Stimulated activated CD4-positive, alpha-beta T cell treated with anti-CD3 and anti-CD28 coated beads, Interleukin-2, amount 100 ng/mL, for 48 hours (primary cell): ENCODE measurements at places on chromosomes 5 and 9.
A peak's percentile ranks its signal among the peaks of the same experiment; 100 is the strongest.

DNA sequence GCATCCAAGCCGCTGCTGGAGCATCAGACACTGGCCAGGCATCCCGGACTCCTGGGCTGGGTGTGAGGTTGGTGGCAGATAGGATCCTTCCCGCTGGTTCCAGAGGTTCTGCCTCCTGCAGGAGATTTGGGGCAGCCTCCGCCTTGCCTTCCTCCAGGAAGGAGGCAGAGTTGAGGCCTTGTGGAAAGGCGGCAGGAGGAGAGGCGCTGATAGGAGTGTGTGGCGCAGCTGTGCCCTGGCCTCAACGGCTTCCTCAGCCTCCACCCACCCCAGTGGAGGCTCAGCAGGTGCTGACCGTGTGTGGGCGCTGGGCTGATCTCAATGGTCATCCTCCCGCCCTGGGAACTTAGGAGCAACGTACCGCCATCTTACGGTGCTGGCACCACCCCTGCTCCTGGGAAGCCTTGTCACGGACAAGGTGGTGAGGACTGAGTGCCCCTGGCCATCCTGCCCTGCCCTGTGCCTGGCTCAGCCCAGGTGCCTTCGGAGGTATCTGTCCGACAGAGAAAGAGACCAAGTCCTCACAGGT, 10.2 kb downstream of the NCS1 start:
- no peak for DNase-seq

- no peak for DNase-seq
These were observed 24.7 kb downstream of the DNAH5 start for GRCh38 chr5:13919786-13920185.

- DNase-seq: no peak
These were observed 21.2 kb upstream of the PIK3R1 start for GRCh38 chr5:68194386-68194785.

GRCh38 chr5:120806202-120806601, 342.1 kb downstream of the PRR16 start:
- no peak for DNase-seq

DNA sequence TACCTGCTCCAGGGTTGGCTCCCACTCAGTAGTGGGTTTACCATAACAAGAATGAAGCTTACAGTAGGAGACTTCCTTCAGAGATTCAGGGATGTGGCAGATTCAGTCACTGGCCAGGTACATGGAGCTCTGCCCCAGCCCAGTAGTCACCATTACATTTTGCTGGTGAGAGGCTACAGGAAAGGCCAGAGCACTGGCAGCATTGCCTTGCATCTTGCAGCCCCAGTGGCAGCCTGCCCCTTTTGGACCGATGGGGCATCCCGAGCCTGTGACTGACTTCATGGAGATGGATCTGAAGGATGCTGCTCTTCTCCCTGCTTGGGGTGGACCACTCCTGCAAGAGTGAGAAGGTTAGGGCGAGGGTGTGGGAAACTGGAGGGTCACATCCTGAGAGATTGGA, 16.8 kb downstream of the TAS2R1 start:
- DNase-seq: no peak

DNA sequence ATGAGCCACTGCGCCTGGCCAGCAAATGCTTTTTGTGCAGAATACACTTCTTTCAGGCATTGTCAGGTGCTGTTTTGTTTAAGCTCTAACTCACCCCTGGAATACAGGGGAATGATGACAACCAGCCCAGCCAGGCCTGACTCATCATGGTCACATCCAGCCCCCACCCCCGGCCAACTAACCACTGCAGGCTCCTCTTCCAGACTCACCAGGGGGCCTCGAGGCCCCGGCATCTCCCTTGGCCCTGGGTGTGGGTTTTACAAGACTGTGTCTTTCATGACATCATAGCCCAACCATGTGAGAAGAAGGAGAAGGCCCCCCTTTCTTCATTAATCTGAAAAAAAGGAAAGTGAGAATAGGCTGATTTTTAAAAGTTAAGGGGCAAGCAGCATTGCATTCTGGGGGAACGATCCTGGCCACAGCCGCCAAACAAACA, 35.5 kb downstream of the OLFML2A start:
- no peak for DNase-seq

GRCh38 chr5:137657073-137657472, 78.8 kb downstream of the KLHL3 start:
- no peak for DNase-seq

- DNase-seq: no peak
These were observed 258.5 kb downstream of the BNC2 start for GRCh38 chr9:16611983-16612382.

- no peak for DNase-seq
These were observed 31.6 kb upstream of the ELL2 start for GRCh38 chr5:95993266-95993665.

- no peak for DNase-seq
These were observed 31.5 kb upstream of the TMED7 start for GRCh38 chr5:115657125-115657880.

- DNase-seq: no peak
These were observed 2.8 kb upstream of the HSDL2 start for GRCh38 chr9:112377087-112377486.

DNA sequence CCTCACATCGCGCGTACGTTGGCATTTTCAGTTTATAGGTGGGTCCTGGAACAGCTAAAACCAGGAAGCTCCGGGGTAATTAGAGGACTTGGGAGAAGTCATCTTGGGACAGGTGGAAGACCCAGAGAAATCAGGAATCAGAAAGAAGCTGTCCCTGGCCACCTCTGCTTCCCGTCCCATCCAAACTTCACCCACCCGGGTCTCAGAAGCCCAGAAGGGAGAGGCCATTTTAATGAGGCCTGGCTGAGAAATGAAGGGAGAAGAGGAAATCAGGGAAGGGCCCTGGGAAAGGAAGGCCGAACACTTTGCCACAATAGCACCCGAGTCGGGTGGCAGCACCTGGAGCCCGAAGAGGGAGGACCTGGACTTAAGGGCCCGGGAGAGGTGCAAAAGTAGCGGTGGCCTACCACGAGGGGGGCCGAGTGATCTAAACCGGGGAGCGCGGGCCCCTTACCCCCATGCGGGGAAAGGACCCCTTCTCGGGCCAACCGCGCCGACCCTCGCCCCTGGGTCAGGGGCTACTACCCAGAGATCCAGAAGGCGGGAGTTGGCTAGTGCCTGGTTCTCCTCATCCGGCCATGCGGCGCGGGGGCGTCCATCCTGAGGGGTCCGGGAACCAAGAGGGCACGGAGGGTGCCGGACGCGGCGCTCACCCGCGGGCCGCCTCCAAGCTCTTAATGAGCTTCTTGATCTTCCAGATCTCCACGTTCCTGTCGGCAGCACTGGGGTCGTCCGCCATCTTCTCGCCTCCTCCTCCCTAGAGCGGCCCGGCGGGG, 668 bp downstream of the ETF1 start:
- DNase-seq: peak; percentile 11

DNA sequence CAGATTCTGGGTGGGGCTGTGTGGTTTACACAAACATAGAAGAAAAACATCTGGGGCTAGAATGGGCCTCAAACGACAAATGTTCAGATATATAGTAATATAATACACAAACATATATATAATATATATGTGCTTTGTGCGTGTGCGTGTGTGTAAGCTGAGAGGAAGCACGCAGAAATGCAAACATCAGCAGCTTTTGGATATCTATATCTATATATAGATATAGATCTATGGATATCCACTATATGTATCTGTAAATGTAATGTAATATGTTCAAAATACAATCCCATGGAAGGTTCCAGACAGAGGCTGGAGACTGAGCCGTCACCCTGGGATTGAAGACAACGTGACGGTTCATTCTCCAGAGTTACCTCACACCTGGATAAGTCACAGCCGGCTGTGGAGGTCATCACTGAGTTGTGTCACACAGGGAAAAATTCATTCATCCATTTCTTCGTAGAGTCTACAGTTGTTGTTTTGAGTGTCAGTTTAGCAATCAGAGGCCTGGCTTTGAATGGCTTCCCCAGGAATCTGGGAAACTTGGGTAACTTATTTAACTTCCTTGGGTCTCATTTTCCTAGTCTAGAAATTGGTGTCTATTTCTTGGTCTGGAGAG, 123.0 kb upstream of the CPEB4 start:
- no peak for DNase-seq

- DNase-seq: no peak
These were observed 40.7 kb downstream of the PFDN1 start for GRCh38 chr5:140262221-140262620.

DNA sequence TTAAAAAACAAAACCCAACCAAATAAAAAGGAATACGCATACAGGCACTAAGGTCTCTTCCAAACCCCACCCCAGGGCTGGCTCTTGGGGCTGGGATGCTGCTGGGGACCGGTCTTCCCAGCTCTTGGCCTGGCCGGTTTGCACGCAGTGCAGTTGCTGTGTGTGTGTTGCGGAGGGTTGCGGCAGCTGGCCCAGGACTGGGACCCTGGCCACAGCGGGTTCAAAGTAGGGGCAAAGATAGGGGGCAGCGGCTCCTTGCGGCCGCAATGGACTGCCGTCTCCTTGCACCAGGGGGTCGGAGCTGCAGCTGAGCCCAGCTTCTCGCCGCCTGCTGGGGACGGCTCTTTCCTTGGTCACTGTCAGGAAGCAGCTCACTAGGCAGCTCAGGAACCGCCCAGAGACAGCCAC, 5.0 kb downstream of the DMRT3 start:
- no peak for DNase-seq

GRCh38 chr9:24765025-24765756, 219.5 kb upstream of the IZUMO3 start:
- no peak for DNase-seq

DNA sequence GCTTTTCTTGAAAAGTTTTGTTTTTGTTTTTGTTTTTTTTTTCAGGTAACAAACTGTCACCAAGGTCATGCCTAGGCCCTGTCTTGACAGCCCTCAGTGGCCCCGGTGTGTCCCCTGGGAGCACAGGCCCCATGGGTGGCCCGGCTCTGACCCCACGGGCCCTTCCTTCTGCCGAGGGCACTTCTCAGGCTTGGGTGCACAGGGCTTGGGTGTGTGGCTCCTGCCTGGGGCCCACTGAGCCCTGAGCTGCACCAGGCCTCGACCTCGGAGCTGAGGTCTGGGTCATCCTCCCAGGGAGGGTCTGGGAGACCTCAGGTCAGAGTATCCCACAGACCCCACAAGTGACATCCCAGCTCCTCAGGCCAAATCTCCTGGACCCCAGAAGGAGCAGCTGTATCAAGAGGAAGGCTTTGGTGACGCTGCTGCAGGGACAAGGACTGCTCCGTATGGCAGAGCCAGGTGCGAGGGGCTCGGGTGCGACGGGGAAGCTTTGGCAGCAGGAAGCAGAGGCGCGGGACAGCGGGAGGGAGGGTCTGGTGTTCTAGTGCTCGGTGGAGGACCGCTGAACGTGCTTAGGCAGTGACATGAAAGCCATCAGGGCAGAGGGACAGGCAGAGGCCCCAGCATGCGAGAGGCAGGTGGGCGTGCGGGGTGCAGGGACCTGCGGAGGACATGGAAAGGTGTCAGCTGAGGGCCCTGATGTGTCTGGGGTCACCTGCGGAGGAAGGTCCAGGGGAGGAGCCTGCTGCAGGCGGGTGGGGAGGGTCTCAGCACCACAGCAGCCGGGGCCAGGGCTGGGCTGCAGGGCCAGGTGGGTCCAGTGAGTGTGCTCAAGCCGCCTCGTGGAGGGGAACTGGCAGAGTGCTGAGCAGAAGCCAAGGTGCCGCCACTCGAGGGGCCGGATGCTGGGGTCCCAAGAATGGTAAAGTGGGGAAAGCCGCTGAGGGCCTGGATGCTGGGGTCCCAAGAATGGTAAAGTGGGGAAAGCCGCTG, 18.4 kb upstream of the SLC9A3 start:
- DNase-seq: no peak

DNA sequence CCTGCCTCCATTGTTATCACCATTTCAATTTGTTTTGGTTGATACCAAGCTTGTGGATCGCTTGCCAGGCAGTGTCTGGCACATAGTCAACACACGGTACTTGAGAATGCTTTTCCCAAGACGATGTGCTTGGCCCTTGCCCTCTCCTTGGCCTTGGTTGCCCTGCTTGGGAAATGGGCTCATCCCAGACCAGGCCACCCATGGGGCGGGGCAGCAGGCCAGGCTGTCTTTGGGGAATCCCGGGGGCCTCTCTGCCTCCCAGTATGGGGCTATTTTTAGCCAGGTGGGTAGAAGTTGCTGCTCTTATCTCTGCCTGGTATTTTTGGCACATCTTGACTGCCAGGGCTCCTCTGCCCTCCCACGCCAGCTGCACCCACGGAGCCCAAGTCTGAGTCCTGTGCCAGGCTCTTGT, 49.9 kb downstream of the LMX1B start:
- no peak for DNase-seq

GRCh38 chr5:139955053-139955605, 88.0 kb downstream of the NRG2 start:
- no peak for DNase-seq

- DNase-seq: no peak
These were observed 17.9 kb upstream of the ASS1 start for GRCh38 chr9:130426883-130427282.

DNA sequence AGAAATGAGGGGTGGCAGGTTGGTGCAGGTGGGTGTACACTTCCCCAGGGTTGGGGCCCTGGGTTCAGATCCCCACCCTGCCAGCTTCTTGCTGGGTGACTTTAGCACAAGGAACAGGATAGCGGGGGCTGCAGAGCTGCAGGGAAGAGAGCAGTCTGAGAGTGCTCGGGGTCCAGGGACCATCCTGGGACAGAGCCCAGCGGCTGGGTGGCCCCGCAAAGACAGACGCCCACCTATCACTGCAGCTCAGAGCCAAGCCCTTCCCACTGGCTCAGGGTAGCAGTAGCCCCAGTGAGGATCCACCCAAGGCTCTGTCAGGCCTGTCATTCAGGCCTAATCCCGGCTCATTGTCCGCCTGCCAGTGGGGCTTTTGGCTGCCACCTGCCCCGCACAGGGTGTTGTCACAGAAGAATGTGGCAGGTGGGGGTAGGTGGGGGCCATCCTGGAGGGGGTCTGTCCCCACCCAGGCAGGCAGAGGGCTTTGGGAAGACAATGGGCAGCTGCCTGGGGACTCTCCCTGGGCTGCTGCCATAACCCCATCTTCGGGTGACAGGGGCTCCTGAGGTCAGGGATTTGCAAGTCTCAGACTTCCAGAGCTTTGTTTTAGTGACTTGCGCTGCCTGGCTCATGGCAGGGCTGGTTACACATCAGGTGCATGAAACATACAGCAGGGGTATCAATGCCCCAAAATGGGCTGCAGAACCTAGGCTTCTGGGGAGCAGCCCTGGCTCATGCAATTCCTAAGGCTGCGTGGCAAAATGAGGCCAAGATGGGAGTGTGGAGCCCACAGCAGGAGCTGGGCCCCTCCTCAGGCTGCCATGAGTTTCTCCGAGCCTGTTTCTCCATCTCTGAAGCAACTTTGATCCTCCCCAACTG, 52.1 kb downstream of the BARX1 start:
- no peak for DNase-seq

DNA sequence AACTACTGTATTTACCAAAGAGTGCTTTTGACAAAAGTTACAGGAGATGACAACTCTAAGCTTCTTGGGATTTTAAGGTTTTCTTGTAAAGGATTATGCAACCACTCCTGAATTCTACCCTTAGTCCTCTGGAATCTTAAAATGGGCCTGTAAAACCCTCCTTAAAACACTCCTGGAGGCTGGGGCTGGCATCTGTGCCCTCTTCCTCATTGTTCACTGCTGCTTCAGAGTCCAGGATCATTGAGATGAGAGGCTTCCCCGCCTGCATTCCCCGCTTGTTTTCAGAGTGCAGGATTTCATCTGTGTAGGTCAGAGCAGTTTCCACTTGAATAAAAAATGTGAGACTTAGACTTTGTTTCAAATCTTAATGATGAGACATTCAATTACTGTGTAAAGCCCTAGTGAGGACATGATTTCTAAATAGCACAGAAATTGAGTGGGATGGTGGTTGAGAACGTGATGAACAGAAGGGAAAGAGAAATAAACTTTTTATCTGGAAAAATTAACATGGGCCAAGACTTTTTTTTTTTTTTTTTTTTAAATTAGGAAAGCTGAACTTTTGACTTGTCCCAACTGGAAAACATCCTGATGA, 40.4 kb downstream of the PCSK5 start:
- DNase-seq: no peak
